ENCODE measurements at places on chromosomes 2 and 18. TPM values are rescaled to one million over a fixed set of nuclear protein-coding genes. Genes with fewer than 3 reads are reported as not detected.

The FTCDNL1 gene
- total RNA-seq = 0.06 TPM

The SULT1C2 gene
- 4.3 TPM for total RNA-seq

The FSIP2 gene
- under 0.01 TPM for total RNA-seq

The PGAP1 gene
- 2.6 TPM for total RNA-seq

The SLC16A14 gene
- total RNA-seq = 1.0 TPM

The C1QL2 gene
- not detected for total RNA-seq

DNA sequence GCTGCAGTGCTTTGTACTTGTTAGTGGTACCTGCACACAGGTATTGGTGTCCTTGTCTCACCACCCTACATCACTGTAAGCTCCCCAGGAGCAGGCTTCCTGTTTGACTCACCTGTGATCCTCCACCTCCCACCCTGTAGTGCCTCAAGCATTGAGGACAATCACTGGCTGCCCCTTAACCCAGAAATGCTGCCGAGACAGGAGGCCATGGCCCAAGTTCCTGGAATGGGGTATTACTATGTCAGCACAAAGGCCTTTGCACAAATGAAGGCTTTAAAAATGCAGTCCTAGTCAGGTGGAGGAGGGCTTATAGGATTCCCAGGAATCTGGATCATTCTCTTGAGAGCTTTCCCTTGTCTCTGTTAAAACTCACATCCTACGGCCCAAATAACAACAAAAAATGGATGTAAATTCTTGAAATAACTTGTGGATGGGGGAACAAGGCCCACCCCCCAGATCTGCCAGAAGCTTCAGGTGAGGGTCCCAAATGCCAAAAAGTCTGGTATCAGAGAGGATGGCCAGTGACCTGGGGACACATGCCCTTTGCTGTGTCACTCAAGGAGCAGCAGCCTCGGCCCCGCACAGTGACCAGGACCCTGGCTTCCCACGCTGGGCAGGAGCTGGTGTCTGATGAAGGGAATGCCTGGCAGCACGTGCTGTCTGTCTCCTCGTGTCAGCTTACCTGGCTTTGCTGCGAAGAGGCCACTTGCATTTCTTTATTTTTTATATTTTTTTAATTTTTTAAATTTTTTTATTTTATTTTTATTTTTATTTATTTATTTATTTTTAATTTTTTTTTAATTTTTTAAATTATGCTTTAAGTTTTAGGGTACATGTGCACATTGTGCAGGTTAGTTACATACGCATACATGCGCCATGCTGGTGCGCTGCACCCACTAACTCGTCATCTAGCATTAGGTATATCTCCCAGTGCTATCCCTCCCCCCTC is 3.7 kb upstream of the IL37 start:
- DNase-seq = no peak

GRCh38 chr2:240898731-240899467 is 2.9 kb upstream of the MAB21L4 start:
- DNase-seq = no peak

DNA sequence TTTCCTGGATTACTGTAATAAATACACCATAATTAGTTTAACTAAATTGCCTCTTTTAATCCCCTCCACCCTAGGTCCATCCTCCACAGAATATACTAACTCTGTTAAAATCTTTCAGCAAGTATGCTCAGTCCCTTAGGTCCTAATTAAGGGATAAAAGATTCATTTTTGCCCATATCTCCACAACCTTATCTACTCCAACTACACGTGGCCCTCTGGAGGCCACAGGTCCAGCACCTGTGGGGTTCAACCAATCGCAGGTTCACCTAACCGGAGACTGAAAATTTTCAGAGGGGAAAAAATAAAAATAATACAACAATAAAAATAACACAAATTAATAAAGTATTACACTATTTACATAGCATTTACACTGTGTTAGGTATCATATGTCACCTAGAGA is 86.4 kb downstream of the MAP4K3 start:
- no peak for DNase-seq

DNA sequence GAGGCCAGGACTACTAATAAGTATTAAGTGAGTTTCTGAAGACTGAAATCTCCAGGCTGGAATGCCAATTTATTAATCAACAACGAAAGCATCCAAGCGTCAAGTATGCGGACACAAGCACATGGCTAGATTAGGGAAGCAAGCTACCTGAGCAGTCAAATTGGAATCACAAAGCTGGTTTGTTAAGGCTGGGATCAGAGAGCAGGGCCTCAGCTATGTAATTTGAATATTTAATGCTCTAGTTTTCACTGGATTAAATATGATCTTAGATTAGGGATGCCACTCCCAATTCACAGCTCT is 5.7 kb downstream of the CCL20 start:
- DNase-seq = peak; percentile 88

DNA sequence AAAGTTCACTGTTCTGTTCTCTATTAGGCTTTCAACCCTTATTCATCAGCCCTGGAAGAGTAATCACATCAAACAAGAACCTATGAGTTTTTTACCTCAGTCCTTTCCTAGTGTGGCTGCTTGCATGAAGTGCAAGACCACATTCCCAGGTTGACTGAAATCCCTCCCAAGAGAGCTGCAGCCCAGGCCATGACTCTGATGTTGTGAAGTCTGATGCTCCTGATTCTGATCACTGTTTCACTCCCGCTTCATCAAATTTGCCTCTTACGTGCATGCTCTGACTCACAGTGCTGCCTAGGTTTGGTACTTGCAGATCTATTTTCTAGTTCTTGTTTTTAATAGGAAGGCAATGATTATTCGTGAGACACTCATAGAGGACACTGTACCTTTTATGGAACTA is 58.2 kb upstream of the DSEL start:
- no peak for DNase-seq

DNA sequence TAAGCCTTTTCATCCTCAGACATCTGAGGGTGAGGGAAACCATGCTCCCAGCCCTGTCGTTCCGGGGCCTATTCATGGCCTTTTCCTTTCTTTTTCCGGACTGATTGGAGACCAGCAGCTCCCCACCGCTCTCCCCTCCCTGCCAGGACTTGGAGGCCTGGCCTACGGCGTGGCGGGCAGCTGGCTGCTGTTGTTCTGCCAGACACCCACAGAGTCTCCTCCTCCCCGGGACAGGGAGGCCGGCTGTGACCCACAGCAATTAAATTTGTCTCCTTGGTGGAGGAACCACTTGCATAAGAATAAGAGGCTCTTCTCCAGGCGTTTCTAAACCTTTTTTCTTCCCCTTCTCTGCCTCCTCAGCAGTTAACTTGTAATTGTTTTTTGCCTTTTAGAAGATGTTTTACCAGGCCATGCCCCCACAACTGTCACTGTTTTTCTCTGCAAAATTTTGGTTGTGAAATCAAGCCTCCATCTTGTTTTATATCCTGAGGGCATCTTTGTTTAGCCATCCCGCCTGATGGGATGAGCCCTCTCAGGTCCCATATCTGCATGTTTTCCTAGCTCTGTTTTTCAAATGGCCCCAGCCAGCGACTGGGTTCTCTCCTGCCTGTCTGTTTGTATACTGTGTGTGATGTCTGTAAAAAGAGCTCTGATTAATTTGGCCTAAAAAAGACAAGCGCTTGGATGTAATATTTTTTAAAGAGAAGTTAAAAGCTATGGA is 1060.0 kb upstream of the DDX18 start:
- no peak for DNase-seq

DNA sequence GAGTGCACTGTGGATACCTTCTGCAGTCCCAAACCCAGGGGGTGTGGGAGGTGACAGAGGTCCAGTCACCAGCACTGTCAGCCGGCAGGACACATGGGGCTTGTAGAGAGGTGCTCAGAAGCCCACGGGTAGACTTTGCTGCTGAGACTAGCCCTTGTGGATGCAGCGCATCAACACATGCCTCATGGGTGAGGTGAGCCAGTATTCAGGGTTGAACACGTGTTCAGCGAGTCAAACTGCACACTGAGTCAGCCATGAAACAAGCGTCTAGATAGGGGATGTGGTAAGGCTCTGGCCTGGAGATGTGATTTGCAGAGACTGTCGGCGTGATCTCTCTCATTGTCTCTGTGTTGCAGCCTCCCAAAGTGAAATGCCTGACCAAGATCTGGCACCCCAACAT is 35.8 kb upstream of the SCLY start:
- DNase-seq = no peak

DNA sequence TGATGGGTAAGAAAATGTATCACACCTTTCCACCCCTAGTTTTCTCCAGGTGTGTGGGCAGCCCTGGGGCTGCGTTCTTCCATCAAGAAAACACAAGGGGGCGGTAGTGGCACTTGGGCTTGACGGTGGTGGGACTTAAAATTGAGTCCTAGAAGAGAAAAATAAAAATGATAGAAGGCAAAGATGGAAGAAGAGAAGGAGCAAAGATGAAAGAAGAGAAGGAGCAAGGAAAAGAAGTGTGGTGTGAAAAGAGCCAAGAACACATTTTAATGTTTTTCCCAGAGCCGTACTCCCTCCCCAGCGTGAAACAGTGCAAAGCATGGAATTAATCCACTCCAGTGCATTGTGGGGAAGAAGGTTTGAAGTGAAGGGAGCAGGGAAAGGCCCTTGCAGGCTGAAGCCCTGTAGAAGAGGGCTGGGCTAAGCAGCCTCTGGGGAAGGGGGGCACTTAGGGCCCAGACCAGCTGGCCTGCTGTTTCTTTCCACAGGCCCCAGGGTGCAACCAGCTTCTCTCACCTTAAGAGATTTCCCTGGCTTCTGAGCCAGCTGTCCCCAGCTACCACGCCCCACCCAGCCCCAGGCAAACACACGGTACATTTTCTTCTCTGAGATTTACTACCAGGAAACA is 256.8 kb downstream of the RNF152 start:
- DNase-seq = peak; percentile 18

DNA sequence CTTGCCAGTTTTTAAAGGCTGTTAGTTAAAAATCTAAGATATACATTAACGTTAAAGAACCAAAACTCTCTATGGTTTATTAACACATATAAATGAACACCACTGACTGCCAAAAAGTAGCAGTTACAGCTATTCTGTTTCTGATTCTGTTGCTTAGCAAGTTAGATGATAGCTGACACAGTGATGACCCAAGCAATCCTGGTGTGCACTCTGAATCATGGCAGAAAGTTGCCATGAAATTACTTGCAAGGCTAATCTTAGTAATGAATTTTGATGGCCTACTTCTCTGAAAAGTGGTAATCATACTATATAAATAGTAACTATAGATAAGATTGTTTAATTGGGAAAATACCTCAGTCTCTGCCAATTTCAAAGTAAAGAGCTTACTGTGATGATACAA is 57.7 kb downstream of the ROCK2 start:
- no peak for DNase-seq

DNA sequence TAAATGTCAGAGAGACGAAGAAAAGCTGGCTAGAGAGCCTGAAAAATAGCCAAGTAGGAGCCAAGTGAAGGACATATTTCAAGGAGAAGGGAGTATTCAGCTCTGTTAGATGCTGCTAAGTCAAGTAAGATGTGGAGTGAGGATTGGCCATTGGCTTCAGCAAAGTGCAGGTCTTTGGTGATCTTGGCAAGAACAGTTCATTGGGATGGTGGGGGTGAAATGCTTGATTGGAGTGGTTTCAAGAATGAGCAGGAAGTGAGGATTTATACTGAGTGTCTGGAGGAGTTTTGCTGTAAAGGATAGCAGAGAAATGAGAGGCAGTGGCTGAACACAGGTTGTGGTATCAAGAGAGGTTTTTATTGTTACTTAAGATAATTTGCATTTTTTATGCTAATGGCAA is 139.7 kb downstream of the PRPF40A start:
- no peak for DNase-seq

Data from epithelial cell of proximal tubule (primary cell).